SJCRH30 (cell line): ENCODE measurements at places on chromosomes 16 and 17. TPM values are rescaled to one million over a fixed set of nuclear protein-coding genes. Genes with fewer than 3 reads are reported as not detected.

KRT17 gene
- total RNA-seq, result 134 and 149 TPM in 2 replicates

CCL1 gene
- not detected in 2 replicates for total RNA-seq

MYH2 gene
- total RNA-seq, result 0.04 TPM in 1 of 2 replicates, not detected in the other

TBC1D28 gene
- total RNA-seq, result 0.16 and 0.38 TPM in 2 replicates

KRTAP4-16 gene
- not detected in 2 replicates for total RNA-seq

PLD6 gene
- 26.0 and 26.2 TPM in 2 replicates for total RNA-seq

ZNF19 gene
- total RNA-seq, result 1.1 and 2.4 TPM in 2 replicates

VTN gene
- total RNA-seq, result 0.08 and 0.16 TPM in 2 replicates

PNMT gene
- 0.71 TPM in 1 of 2 replicates, not detected in the other for total RNA-seq

KCTD19 gene
- 0.04 TPM in 1 of 2 replicates, not detected in the other for total RNA-seq

CDRT15 gene
- total RNA-seq, result 0.36 and 0.66 TPM in 2 replicates

- H3K4me1 ChIP-seq, result no peaks in the 10 kb centered on the region
Observed at GRCh38 chr16:2088759-2089358, 41.1 kb downstream of the TSC2 start.

DNA sequence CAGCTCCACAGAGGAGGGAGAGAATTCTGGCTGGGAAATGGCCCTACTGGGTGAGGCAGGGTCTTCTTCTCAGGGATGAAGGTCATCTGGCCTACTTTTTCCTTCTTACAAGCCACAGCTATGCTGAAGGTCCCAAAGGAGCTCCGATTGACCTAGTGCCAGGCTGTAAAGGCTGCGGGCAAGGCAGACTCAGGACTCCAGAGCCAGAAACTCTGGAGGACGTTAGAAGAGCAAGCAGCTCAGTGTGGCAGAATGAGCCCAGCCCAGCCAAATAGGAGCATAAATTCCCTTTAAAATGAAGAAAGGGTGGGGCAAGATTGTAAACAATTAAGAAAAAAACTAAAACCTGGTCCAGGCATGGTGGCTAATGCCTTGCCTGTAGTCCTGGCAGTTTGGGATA, 20.1 kb upstream of the CNOT1 start:
- DNase-seq, result no peak
- no peaks in the 10 kb centered on the region for H3K36me3 ChIP-seq
- H3K27me3 ChIP-seq, result no peaks in the 10 kb centered on the region; the same call in 1 of the 2 replicates
- peaks cover 6% of the 10 kb centered on the region for H3K4me1 ChIP-seq

GRCh38 chr17:74968361-74968780, 4.2 kb downstream of the HID1 start:
- H3K4me1 ChIP-seq, result no peaks in the 10 kb centered on the region; the same call in 1 of the 2 replicates
- no peak overlapping the region for H3K27ac ChIP-seq
- H3K36me3 ChIP-seq, result no peaks in the 10 kb centered on the region
- H3K4me3 ChIP-seq, result no peak overlapping the region

GRCh38 chr17:40596261-40596919, 31.1 kb upstream of the CCR7 start:
- no peaks in the 10 kb centered on the region for H3K27me3 ChIP-seq
- no peaks in the 10 kb centered on the region; the same call in 1 of the 2 replicates for H3K4me1 ChIP-seq
- H3K36me3 ChIP-seq, result no peaks in the 10 kb centered on the region
- H3K4me3 ChIP-seq, result no peak overlapping the region

GRCh38 chr17:78324391-78325075, 35.3 kb downstream of the SOCS3 start:
- H3K27ac ChIP-seq, result peak overlapping the region; percentile 38
- H3K4me1 ChIP-seq, result peaks cover 30% of the 10 kb centered on the region
- no peaks in the 10 kb centered on the region for H3K36me3 ChIP-seq
- DNase-seq, result peak; percentile 95

GRCh38 chr17:14037453-14037852, 31.9 kb upstream of the COX10 start:
- peaks cover 24% of the 10 kb centered on the region for H3K36me3 ChIP-seq
- H3K4me3 ChIP-seq, result no peak overlapping the region
- no peaks in the 10 kb centered on the region for H3K27me3 ChIP-seq

- H3K27me3 ChIP-seq, result no peaks in the 10 kb centered on the region
- no peak overlapping the region for H3K27ac ChIP-seq
- H3K4me1 ChIP-seq, result peaks cover 11% of the 10 kb centered on the region
- no peaks in the 10 kb centered on the region for H3K36me3 ChIP-seq
- DNase-seq, result no peak
Observed at GRCh38 chr17:9009096-9009495, 12.2 kb upstream of the NTN1 start.

- no peaks in the 10 kb centered on the region for H3K4me1 ChIP-seq
- H3K4me3 ChIP-seq, result no peak overlapping the region
- DNase-seq, result no peak
- no peak overlapping the region for H3K27ac ChIP-seq
Observed at GRCh38 chr17:74295625-74296547, 21.9 kb downstream of the DNAI2 start.

DNA sequence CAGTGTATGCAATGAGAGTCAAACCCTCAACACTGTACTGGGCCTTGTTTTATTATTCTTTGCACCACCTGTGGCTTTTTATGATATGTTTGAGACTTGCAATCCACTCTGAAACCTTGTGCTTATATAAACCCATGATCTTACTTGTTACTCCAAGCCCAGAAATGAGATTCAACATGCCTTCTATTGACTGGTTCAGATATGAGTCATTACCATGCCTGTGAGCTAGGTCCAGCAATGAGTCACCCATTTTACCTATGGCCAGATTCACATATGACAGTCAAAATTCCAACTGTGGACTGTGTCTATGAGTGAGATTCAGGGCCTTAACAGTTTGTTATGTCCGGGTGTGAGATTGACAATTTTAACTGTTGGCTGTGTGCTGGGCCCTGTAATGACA, 1846.1 kb downstream of the TP53TG3F start:
- no peaks in the 10 kb centered on the region for H3K4me1 ChIP-seq
- no peak overlapping the region for H3K27ac ChIP-seq
- H3K27me3 ChIP-seq, result no peaks in the 10 kb centered on the region
- no peaks in the 10 kb centered on the region for H3K36me3 ChIP-seq
- DNase-seq, result no peak
- no peak overlapping the region for H3K4me3 ChIP-seq

DNA sequence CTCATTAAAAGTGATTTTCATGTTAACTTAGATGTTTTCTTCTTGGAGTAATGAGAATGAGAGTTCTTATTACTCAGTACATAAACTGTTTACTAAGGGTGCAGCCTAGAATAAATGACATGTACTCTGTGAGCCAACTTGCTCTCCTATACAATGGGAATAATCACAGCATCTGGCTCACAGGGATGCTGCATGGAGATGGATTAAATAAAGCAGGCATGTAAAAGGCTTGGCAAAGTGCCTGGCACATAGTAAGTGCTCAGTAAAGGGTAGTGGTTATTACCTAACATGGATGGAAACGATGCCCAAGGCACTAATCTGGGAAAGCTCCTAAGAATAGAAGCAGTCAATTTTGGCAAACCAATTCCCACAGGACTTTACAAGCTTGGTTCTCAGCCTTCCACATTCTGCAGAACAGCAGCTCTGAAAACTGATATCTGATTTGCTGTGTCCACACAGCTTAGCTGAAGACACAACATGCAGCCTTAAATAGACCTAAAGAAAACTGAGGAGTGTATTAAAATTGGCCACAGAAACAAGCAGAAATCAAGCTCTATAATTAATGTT, 176.1 kb downstream of the ABCC12 start:
- H3K27me3 ChIP-seq, result no peaks in the 10 kb centered on the region
- H3K27ac ChIP-seq, result no peak overlapping the region
- no peaks in the 10 kb centered on the region for H3K36me3 ChIP-seq
- H3K4me1 ChIP-seq, result no peaks in the 10 kb centered on the region

GRCh38 chr16:543301-544164, 16.0 kb downstream of the CAPN15 start:
- no peak overlapping the region for H3K27ac ChIP-seq
- no peak for DNase-seq
- no peaks in the 10 kb centered on the region for H3K27me3 ChIP-seq
- H3K4me3 ChIP-seq, result no peak overlapping the region
- peaks cover 24% of the 10 kb centered on the region for H3K36me3 ChIP-seq

- no peaks in the 10 kb centered on the region for H3K4me1 ChIP-seq
- no peak overlapping the region for H3K4me3 ChIP-seq
Observed at GRCh38 chr16:9192746-9193145, 101.3 kb downstream of the HAPSTR1 start.

DNA sequence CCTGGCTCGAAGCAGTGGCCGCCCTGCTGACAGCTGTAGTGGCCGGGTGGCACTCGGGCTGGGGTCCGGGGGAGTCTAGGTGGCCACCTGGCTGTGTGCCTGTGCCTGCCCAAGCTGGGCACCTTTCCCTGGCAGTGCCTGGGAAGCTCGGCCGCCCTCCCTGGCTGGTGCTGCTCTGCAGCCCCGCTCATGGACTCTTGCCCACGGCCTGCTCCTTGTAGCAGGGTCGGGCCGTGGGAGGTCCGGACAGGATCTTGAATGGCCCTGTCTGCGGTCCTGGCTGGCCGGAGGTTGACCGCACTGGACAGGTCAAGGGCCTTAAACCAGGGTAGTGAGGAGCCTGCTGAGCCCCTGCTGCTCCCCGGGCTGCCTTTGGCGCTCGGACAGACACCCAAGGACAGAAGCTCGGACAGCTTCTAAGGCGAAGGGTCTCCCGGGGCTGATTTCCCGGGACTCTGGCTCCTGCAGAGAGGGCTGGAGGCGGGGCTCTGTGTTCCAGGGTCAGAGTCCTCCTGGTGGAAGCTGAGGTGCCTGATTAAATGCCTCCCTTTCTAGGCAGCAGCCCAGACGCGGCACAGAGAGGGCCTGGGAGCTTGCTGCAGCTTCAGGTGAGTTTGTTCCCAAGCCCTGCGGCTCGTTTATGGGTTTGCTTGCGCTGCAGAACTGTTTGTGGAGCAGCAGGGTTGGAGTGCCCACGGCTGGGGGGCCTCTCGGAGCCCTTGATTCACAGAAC, 6.0 kb downstream of the CAPN15 start:
- DNase-seq, result no peak
- peaks cover 22% of the 10 kb centered on the region for H3K36me3 ChIP-seq
- H3K27ac ChIP-seq, result no peak overlapping the region
- no peaks in the 10 kb centered on the region for H3K27me3 ChIP-seq

- no peaks in the 10 kb centered on the region for H3K36me3 ChIP-seq
- no peak overlapping the region for H3K27ac ChIP-seq
- no peaks in the 10 kb centered on the region for H3K27me3 ChIP-seq
- no peak for DNase-seq
- no peak overlapping the region for H3K4me3 ChIP-seq
Observed at GRCh38 chr16:5187402-5187952, 89.9 kb upstream of the EEF2KMT start.

- no peak within 1 kb of the TSS for H3K4me3 ChIP-seq
- no peaks in the 10 kb centered on the region for H3K36me3 ChIP-seq
- H3K4me1 ChIP-seq, result peaks cover 11% of the 10 kb centered on the region
- peaks cover 34% of the 10 kb centered on the region for H3K27me3 ChIP-seq
Observed at GRCh38 chr16:66918803-66919568, at the start of gene CDH16. Gene CDH16, minus strand, starts transcription at chr16:66918885. Its CDS starts 820 bp downstream, at chr16:66918065.

DNA sequence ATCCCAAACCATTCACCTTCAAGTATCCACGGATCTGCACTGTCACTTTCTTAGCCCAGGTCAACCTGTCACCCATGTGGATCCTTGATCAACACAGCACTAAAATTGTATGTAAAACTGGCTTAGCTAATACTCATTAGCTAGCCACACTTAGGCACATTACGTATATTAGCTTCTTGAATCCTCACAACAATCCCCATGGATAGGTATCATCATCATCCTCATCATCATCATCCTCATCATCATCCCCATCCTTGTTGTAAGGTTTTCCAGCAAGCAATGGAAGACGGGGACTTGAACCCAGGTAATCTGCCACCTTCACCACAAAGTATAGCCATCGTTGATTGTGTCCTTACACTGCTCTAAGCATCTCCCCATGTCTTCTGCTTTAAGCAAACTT, 184.3 kb downstream of the XYLT1 start:
- no peaks in the 10 kb centered on the region for H3K36me3 ChIP-seq
- DNase-seq, result no peak
- H3K27ac ChIP-seq, result no peak overlapping the region
- no peaks in the 10 kb centered on the region for H3K4me1 ChIP-seq
- H3K4me3 ChIP-seq, result no peak overlapping the region
